ENCODE measurements at places on chromosomes 7 and 10.

DNA sequence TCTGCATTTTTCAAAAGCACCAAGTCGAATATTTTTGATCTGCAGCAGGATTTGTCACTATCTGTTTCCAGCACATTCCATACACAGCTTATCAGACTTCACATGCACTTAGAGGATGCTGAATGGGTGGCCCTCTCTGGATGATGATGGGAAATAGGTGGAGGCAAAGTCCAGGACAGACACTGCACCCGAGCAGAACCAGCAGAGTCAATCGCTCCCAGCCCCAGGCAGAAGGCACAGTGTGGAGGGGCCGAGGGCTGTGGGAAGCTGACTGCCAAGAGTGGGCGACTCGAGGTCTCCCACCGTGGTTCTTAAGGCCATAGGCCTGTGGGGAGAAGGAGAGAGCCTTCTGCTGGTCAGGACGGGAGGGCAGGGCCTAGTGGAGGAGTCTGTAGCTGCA is 490.2 kb upstream of the MGMT start:
- no peak for DNase-seq

DNA sequence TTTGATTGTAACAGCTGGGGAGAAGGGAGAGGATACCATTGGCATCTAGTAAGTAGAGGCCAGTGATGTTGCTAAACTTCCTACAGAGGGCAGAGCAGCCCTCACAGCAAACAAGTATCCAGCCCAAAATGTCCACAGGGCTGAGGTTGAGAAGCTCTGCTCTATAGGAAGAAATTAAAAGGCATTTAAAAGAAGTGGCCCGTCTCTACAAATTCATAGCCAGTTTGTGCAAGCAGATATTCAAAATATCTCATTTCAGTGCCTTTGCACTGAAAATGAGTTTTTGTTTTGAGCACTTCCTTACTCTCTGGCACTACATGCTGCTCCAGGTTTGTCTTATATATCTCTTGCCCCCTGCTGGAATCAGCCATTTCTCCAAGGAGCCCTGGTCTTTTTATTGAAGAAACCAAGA is 330.0 kb downstream of the BBS9 start:
- DNase-seq = no peak

DNA sequence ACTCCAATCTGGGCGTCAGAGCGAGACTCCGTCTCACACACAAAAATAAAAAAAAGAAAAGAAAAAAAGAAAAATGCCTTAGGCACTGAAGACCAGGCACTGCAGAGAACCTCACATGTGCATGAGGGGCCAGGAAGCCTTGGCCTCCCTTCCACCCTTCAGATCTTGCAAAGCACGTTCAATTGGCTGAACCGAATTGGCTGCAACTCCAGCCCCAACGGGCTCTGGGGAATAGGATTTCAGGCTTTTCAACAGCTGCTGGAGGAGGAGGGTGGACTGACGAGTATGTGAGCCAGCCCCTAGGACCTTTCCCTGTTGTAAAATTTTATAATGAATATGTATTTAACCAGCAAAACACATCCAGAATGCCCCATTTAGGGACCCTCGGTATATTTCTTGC is 16.7 kb downstream of the TMEM120A start:
- DNase-seq = no peak

- DNase-seq = no peak
These were observed 338.8 kb downstream of the DNAJB9 start for GRCh38 chr7:108908456-108908855.

DNA sequence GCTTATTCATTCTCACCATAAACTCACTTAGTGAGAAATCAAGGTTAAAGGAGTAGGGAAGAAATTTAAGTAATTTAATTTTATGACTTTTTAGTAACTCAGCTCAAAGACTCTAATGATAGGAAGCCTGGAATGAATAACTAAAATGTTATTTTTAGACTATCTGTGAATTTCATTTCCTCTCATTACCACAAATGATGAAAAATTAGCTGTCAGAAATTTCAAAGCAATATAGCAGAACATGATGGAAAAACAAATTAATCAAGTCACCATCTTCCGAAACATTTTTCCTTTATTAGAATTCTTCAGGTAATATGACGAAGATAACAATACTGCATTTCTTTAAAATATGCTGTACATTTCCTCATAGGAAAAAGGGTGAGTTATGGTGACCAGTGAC is 2.7 kb upstream of the ITGB8 start:
- DNase-seq = no peak

- DNase-seq = no peak
These were observed 156.0 kb upstream of the NFE2L3 start for GRCh38 chr7:25996006-25996408.

GRCh38 chr7:116953906-116954838 is 871 bp downstream of the ST7 start:
- no peak for DNase-seq

GRCh38 chr7:112202816-112203215 is 3.4 kb downstream of the DOCK4 start:
- no peak for DNase-seq

GRCh38 chr10:75877877-75878276 is 446.5 kb downstream of the LRMDA start:
- DNase-seq = no peak

DNA sequence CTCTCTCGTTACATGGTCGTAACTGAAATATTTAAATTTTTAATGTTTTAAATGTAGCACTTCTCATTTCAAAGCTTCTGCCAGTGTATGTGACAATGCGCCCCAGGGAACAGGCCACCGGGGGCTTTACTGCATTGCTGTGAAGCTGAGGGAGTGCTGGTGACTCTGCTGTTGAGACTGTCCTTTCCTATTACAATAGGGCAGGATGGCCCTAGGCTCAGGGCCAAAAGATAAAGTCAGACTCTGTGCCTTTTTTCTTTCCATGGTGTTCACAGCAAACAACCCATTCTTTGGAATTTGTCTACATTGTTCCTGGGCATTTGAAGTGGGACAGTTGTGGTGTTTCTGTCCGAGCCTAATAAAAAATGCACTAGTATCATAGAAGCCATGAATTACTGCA is 107.3 kb downstream of the GALNT11 start:
- no peak for DNase-seq

GRCh38 chr10:44517635-44518034 is 132.7 kb upstream of the CXCL12 start:
- no peak for DNase-seq

DNA sequence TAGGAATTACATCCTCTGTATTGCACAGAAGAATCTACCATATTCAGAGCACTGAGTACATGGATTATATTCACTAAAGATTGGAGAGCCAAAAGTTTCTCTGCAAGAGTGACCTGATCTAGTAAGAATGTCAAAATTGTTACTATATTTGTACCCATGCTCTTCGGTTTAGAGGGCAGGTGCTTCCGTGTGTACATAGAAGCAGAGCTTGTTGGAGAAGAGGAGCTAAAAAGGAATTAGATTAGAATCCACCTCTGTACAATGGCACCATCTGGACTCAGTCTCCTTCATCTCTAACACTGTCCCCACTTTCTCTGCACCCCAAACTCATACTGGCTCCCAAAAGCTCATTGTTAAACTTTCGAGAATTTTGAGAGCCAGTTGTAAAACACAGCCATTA is 8.3 kb downstream of the CALD1 start:
- DNase-seq = no peak

DNA sequence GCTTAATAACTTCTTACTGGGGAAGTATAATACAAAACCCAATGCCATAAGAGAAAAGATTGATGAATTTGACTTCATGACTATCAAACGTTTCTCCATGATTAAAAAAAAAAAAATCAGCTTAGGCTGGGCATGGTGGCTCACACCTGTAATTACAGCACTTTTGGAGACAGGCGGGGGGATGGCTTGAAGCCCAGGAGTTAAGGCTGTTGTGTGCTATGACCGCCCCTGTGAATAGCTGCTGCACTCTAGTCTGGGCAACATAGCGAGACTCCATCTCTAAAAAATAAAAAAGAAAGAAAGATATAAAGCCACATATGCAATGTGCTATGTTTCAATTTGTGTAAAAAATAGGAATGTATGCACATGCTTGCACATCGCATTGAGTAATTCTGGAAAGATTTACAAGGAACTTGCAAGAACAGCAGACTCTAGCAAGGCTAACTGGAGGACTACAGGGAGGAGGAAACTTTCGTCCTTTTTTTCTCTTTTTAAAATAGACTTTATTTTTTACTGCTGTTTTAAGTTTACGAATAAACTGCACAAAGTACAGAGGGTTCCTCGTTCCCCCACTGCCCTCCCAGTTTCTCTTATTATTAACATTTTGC is 10.3 kb upstream of the RARRES2 start:
- no peak for DNase-seq

DNA sequence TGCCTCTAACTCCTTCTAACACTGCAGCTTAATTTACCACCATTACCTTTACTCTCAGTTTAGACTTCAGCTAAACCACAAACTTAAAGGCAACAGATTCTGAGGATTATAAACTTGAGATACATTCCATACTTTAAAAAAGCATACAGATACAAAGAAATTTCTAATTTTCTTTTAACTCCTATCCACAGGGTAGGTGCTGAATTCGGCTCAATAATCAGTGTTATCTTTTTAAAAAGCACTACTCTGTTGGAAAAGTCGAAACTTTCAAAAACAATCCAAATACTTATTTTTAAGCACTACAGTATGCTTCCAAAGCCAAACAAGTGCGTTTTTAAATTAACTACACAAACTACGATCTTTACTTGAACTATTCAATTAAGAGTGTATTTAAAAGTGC is 1.0 kb downstream of the SMNDC1 start:
- no peak for DNase-seq

GRCh38 chr10:132387764-132388210 is 9.2 kb upstream of the PWWP2B start:
- DNase-seq = peak; percentile 58

DNA sequence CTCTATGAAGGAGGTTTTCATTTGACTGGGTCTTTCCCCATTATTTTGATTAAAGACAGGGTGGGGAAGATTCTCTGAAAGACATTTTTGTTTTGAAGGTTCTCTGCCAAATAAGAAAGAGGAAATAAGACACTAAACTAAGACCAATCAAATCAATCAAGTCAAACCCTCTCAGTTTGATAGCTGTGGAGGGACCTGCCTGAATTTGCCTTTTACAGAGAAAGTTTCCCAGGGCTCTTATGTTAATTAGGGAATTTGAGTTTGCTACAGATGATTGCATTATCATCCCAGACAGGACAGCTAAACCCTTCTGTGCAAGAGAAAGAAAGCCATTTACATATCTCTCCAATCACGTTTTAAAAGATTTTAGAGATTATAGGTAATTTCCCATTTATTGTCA is 80.0 kb downstream of the CSTF2T start:
- DNase-seq = no peak

- no peak for DNase-seq
These were observed 28.4 kb downstream of the ITGB1 start for GRCh38 chr10:32929634-32930033.

DNA sequence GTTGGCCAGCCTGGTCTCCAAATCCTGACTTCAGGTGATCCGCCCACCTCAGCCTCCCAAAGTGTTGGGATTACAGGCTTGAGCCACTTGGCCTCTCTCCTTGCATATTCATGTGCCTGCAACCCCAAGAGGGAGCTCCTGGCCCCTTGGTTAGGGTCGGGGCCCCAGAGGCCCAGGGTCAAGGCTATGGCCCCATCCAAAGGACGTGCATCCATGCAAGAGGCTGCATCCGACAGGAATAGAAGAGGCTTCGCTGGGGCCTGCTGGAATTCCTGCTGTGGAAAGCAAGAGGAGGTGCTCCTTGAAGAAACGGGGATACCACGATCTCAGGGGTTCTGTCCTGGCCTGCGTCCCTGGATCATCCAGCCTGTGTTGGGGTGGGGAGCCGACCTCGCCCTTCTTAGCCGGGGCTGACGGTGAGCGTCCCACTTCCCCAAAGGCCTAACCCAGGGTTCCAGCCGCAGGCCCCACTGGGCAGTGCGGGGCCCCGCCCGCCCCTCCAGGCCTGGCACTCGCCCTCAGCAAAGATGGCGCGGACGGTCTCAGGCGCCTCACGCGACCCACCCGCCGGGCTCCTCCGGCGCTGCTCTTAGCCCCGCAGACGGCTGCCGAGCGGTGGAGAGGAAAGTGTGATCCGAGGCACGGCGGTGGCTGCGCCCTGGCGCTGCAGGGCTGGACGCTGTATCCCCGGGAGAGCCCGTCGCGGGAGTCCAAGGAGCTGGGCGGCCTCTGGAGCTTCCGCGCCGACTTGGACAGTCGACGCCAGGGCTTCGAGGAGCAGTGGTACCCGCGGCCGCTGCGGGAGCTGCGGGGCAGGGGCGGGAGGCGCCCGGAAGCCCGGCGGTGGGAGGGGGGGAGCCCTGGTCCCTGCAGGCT is 54.7 kb downstream of the ZNF727 start:
- no peak for DNase-seq

GRCh38 chr10:5618829-5619228 is 47.6 kb downstream of the ASB13 start:
- no peak for DNase-seq

- no peak for DNase-seq
These were observed 38.5 kb upstream of the LRRC17 start for GRCh38 chr7:102874166-102874829.

DNA sequence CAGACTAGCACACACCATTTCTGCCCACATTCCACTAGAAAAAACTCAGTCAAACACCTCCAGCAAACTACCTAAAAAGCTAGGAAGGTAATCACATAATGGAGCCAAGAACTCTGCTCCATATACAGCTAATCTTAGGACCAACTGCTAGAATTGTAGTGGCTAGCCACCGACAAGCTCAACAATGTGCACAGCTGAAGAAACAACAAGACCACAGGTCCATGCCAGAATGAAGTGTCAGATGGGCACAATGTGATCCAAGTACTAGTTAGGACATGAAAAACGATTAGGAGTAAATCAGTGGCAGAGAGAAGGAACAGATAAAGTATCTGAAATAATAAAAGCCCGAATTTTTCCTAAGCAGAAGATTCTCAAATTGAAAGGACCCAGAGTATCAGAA is 38.6 kb downstream of the TMEM106B start:
- DNase-seq = no peak

GRCh38 chr7:711093-711921 is 15.2 kb upstream of the DNAAF5 start:
- DNase-seq = no peak

GRCh38 chr7:150383710-150384397 is 4.7 kb downstream of the ZNF775 start:
- no peak for DNase-seq

DNA sequence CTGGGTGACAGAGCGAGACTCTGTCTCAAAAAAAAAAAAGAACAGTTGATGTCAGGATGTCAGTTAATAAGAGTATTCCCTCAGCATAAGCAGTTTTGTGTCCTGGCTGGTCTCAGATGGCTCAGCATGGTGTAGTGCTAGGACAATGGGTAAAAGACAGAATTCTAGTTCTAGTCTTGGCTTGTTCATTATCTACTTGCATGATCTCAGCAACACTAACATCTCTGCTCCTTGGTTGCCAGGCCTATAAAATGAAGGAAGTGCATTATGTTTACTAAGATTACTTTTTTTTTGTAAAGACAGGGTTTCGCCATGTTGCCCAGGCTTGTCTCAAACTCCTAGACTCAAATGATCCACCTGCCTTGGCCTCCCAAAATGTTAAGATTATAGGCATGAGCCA is 84.3 kb upstream of the SP8 start:
- no peak for DNase-seq

GRCh38 chr10:26090026-26090425 is 126.5 kb upstream of the GAD2 start:
- DNase-seq = no peak

Measured in activated T-helper 1 cell treated with anti-CD3 and anti-CD28 coated beads, Interleukin-2, amount 50 U/mL, for 16 hours (primary cell).